ENCODE measurements at places on chromosomes 2 and 18.

DNA sequence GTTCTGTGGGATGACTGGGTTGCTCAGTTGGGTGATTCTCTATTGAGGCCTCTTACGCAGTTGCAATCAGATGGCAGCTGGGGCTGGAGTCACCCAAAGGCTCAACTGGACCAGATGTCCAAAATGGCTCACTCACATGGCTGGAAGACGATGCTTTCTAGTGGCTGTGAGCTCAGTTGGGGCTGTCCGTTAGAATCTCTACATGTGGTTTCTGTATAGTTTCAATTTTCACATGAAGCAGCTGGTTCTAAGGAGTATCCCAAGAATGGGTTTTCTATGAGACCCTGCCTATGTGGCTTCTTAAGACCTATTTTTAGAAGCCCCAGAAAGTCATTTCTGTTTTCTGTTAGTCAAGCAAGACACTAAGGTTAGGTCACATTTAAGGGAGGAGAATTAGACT, 4.4 kb downstream of the XRCC5 start:
- no peak for DNase-seq

- DNase-seq, result no peak
Measured at GRCh38 chr2:37377187-37377532, 32.7 kb downstream of the QPCT start.

- no peak for DNase-seq
Measured at GRCh38 chr2:238703436-238703835, 144.4 kb upstream of the TWIST2 start.

DNA sequence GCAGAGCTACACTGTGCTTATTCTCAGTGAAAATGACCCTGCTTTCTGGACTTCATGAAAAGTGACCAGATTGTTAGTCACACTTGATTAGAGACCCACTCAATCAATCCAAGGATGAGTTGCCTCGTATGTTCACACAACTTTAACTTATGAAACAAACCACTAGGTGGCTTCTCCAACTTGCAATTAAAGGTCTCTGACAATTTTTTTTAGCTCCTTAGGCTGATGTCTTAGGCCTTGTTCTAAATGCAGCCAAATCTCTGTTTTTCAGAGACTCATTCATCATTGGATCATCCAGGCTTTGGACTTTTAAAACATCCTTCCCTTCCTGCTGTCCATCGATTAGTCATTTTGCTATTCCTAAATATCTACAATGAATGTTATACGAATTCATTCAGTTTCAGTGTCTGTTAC, 63.4 kb downstream of the MREG start:
- no peak for DNase-seq

DNA sequence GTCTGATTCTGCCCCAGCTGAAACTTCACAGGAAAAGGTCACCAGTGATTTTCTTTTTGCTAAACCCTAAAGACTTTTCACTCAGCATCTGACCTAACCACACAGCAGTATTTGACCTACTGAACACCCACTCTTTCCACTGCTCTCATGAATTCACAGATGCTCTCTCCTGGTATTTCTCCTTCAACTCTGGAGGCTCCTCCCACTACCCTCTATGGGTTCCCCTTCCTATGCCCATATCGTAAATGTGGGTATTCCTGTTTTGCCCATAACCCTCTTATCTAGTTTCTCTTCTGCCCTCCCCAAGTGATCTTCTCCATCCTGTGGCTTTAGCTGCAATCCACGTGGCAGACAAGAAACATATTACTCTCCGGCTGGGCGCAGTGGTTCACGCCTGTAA, 7.6 kb downstream of the PLEKHM3 start:
- no peak for DNase-seq

- DNase-seq, result no peak
Measured at GRCh38 chr2:71478806-71479205, 25.4 kb downstream of the DYSF start.

DNA sequence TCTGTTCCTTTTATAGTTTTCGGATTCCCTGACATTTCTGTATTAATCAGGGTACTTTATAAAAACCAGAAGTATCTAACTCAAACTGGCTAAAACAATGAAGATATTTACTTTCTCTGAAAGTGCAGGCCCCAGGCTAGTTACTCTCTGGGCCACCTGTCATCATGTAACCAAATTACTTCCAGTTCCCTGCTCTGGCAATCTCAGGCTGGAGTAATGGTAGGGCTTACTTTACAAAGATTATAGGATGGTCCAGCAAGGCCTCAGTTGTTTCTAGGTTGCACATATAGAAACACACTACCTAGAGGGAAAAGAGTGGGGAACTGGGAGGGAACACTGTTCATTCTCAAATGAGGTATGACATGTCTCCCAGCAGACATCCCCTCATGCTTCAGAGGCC, 74.8 kb downstream of the CHST9 start:
- DNase-seq, result no peak

DNA sequence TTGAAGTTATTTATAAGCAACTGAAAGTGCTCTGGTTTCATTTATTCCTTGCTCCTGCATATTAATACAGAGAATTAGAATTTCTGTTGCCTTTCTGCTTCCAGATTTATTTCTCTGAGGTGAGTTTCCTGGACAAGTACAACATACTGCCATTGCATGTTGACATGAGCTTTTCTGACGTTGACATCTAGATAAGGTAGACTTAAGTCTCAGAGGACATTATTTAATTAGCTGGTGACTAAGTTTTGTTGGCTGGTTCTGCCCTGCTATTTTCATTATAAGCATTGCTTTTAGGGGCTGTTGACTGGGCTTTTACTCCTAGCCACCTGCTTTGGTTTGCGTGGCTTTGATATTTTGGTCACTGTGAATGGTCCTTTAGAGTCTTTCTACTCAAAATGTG, 282.9 kb upstream of the SPRED2 start:
- no peak for DNase-seq

DNA sequence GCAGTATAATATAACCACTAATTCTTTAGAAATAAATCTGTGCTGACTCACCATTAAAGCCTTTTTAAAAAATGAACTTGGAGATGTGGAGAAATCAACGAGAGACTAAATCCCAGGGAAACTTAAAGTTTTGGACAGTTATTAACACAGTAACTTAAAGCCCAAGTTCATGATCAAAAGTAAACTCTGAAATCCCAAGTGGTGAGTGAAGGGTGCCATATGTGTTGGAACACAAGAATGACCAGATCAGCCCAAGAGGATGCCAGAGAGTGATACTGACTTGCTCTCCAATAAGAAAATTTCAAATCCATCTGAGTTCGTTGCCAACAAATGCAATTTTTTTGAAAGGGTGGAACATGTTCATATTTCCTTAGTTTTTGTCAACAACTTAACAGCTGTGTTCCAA, 838.1 kb upstream of the ACVR2A start:
- DNase-seq, result no peak

DNA sequence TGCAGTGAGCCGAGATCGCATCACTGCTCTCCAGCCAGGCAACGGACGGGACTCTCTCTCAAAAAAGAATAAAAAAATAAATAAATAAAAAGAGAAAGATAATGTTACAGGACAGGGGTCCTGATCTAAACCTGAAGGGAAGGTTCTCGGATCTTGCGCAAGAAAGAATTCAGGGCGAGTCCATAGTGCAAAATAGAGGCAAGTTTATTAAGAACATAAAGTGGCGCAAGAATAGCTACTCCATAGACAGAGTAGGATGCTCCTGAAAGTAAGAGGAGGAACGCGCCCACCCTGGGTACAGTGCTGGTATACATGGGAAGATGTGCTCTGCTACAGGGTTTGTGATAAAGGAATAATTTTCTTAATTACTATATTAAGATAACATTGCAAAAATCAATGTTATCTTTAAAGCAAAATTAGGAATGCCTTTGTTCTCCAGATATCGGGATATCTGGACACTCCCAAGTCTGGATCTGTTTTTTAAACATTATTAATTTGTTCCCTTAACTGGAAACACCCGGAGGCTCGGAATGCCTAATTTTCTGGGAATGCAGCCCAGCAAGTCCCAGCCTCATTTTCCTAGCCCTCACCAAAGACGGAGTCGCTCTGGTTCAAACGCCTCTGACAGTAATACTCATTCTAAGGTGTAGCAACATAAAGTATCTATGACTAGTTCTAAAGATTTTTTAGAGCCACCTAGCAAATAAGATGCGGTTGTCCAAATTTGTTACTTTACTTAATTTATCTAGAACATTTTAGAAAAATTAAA, 38.8 kb downstream of the ACSL3 start:
- no peak for DNase-seq

DNA sequence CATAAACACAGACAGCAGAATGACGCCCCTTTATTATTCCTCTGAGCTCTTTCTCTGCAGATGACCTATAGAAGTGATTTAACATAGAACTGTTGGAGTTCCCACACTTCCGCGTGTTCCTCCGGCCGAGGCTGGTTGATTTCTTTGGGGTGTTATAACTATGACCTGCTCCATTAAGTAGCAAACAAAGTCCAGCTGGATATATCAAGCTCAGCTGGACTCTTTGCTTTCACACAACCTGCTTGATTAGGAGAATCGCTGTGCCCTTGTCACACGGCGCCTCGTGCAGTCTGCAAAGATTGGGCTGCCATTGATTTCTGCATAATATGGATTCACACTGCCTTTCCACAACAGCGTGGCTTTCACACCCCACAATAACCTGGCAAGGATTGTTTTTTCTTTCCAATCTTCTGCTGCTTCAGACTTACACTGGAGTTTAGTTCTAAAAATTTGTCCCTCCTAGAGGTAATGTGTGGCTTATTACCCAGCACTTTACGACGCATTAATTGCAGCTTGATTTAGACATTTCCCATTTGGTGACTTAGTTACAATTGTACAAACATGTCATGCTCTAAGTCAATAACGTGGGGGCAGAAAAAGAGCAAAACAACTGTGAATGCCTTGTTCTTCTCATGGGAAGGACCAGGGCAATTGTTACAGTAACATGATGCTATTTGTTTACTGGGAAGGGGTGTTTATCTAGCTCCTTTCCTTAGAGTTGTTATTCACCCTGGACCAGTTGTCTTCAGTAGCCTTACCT, 485.7 kb downstream of the TXNL1 start:
- DNase-seq, result no peak

GRCh38 chr18:38966841-38967240, 1401.2 kb upstream of the CELF4 start:
- peak; percentile 24 for DNase-seq

GRCh38 chr2:241799522-241800197, 9.3 kb upstream of the NEU4 start:
- DNase-seq, result no peak

GRCh38 chr18:11511434-11512095, 97.8 kb upstream of the SLC35G4 start:
- no peak for DNase-seq

GRCh38 chr2:237859082-237859433, 365 bp upstream of the RAMP1 start:
- no peak for DNase-seq

- no peak for DNase-seq
Measured at GRCh38 chr2:11022591-11023273, 111.0 kb downstream of the KCNF1 start.

DNA sequence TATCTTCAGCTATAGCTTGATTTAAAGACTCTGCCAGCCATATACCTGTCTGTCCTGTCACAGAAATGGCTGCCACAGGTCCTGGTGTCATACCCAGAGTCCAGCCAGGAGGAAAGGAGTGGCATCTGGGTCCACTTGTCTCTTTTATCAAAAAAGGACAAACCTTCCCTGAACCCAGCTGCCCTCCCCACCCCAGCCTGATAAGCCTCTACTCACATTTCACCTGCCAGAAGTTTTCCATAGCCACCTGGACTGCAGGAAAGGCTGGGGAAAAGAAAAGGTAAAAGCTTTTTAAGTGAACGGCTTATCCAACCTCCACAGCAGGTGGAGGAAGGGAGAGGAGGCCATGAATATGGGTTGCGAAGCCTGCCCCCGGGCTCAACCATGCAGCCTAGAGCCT, 32.8 kb downstream of the TMEM163 start:
- no peak for DNase-seq
